ENCODE measurements at places on chromosomes 7 and 10.

GRCh38 chr7:103132995-103133688, 15.8 kb downstream of the NAPEPLD start:
- no peaks in the 10 kb centered on the region for H3K27me3 ChIP-seq
- no peaks in the 10 kb centered on the region for H3K36me3 ChIP-seq
- no peak overlapping the region for H3K4me3 ChIP-seq
- H3K4me1 ChIP-seq: peaks cover 23% of the 10 kb centered on the region
- H3K27ac ChIP-seq: no peak overlapping the region
- DNase-seq: no peak

GRCh38 chr10:75593692-75594556, 162.5 kb downstream of the LRMDA start:
- H3K36me3 ChIP-seq: no peaks in the 10 kb centered on the region
- no peak overlapping the region for H3K4me3 ChIP-seq
- H3K27me3 ChIP-seq: no peaks in the 10 kb centered on the region
- H3K4me1 ChIP-seq: no peaks in the 10 kb centered on the region

GRCh38 chr10:115980470-115980869, 292.5 kb downstream of the GFRA1 start:
- peaks cover 7% of the 10 kb centered on the region for H3K4me1 ChIP-seq
- DNase-seq: no peak
- H3K27me3 ChIP-seq: no peaks in the 10 kb centered on the region
- peak overlapping the region; percentile 17 for H3K4me3 ChIP-seq

DNA sequence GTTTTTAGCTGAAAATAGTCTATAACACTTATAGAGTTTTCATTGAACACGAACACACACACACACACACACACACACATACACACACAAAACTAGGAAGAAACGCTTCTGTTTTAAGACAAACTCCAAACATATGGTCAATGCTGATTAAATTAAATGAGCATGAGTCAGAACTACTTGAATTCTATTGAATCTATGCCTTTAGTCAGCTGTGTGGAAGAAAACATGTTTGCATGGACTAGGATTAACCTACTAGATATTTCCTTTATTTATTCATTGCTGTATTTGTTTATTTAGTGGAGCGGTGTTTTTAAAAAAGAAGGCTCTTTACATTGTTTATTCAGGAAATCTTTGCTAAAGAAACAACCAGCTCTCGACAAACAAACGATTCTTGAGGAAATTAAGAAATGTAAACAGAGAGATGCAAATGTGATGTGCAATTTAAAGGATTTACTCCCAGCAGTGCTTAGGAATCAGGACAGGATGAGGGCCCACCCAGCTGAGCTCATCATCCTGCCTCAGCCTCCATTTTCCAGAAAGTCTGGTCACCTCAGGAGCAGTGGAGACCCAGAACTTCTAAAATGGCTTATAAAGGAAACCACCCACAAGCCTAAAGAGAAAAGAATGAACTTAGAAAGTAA, 83.2 kb downstream of the PDE1C start:
- H3K4me1 ChIP-seq: no peaks in the 10 kb centered on the region
- DNase-seq: no peak
- H3K4me3 ChIP-seq: no peak overlapping the region
- no peaks in the 10 kb centered on the region for H3K27me3 ChIP-seq

GRCh38 chr10:81963606-81964005, 88.6 kb downstream of the NRG3 start:
- no peak overlapping the region for H3K4me3 ChIP-seq
- no peaks in the 10 kb centered on the region for H3K4me1 ChIP-seq
- no peak overlapping the region for H3K27ac ChIP-seq

- H3K27me3 ChIP-seq: no peaks in the 10 kb centered on the region
- H3K4me3 ChIP-seq: no peak overlapping the region
- H3K27ac ChIP-seq: no peak overlapping the region
- DNase-seq: no peak
- H3K36me3 ChIP-seq: no peaks in the 10 kb centered on the region
Measured at GRCh38 chr7:158394936-158395335, 192.7 kb downstream of the PTPRN2 start.

DNA sequence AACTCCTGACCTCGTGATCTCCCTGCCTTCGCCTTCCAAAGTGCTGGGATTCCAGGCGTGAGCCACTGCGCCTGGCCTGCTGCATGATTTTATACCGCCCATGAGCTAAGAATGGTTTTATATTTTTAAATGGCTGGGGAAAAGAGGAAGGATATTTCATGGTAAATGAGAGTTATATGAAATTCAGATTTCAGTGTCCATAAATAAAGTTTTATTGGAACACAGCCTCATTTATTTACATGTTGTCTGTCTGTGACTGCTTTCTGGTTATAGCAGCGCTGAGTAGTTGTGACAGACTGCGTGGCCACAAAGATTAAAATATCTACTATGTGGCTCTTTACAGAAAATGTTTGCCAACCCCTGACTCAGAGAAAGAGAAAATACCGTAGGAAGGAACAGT, 2.2 kb downstream of the TRRAP start:
- H3K27me3 ChIP-seq: no peaks in the 10 kb centered on the region
- H3K4me3 ChIP-seq: no peak overlapping the region
- H3K27ac ChIP-seq: no peak overlapping the region
- DNase-seq: no peak
- peaks cover 47% of the 10 kb centered on the region for H3K36me3 ChIP-seq

GRCh38 chr7:11328309-11328708, 354.6 kb downstream of the PHF14 start:
- no peaks in the 10 kb centered on the region for H3K36me3 ChIP-seq
- H3K4me1 ChIP-seq: no peaks in the 10 kb centered on the region
- H3K27ac ChIP-seq: no peak overlapping the region

All from tibial artery (tissue), 4 donors.